CD4-positive, alpha-beta T cell treated with Interferon alpha-2 for 1 hour (primary cell): ENCODE measurements at places on chromosomes 7 and 10.

GRCh38 chr7:47304727-47305719, 276.9 kb downstream of the TNS3 start:
- no peak for DNase-seq

- no peak for DNase-seq
These were observed 608.7 kb downstream of the DNAJB9 start for GRCh38 chr7:109178342-109178741.

DNA sequence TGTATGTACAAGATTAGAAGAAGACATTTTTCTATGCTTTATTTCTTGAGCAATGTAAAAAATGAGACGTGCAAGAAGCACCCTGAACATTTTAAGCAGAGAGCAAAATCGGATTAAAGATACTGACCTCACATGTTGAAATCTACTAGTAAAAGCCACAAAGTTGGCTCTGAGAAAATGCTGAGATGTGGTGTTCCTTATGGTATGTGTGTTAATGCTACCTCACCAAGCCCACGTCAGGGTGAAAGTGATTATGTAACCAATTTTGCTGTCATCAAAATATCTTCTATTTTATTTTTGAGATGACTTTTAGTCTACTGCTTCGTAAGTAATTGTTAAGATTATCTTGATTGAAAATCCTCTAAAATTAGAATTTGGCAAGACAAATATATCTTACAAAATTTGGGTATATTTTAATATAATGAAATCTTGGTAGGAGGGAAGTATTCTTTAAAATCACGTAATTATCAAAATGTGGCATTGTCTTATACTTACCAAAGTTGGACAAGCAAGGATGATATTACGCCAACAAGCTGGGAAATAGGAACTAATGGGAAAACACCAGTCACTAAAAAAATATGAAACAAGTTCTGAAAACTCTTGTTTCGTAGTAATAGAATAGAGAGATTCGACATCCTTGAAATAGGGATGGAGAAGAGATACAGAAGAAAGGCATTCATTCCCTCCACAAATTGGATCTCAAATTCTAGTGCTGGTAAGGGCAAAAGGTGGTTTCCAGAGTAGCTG, 5.8 kb downstream of the ADO start:
- DNase-seq, result no peak

GRCh38 chr10:21172542-21172929, 275.4 kb upstream of the NEBL start:
- DNase-seq, result no peak

DNA sequence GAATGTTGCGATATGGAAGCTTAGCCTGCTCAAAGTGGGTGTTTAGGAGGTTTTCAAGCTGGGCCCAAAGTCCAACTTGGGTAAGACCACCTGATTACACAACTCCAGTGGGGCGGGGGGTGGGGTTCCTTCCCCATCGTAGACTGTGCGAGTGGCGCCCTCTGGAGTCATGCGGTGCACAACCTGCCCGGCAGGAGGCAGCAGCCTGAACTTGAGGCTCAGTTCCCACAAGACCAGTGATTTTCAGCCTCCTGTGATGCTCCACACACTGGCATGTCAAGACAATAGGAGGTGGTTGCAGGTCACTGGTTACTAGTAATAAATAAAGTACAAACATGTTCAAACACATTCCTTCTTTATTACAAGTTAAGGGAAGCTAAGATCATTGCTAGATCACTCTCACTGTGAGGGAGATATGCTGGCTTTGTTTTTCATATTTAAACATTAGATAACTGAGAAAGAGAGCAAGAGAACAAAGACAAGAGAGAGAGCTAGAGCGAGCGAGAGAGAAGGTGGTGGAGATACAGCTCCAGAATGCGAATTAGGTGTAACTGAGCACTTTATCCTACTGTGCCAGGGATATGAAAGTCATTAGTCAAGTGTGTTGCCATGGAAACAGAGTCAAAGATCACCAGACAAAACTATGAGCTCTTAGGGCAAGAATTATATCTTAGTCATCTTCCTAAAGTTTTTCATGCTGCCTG, 97.4 kb upstream of the BMPER start:
- no peak for DNase-seq

DNA sequence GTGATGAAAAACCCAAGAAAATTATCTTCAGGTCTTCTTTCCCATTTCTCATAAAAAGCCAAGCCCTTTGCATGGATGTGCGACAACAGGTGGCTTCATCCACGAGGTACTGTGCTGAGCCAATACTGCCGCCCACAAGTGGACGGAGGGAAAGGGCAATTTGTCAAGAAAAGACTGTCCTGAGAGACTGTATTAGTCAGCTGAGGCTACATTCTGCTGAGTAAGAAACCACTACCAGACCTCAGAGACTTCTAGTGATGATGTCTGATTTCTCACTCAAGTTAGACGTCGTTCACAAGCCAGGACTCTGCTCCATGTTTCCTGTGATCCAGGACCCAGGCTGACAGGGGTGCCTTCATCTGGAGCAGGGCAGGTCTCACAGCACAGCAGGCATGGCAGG, 171.5 kb upstream of the CDCA7L start:
- DNase-seq, result no peak

DNA sequence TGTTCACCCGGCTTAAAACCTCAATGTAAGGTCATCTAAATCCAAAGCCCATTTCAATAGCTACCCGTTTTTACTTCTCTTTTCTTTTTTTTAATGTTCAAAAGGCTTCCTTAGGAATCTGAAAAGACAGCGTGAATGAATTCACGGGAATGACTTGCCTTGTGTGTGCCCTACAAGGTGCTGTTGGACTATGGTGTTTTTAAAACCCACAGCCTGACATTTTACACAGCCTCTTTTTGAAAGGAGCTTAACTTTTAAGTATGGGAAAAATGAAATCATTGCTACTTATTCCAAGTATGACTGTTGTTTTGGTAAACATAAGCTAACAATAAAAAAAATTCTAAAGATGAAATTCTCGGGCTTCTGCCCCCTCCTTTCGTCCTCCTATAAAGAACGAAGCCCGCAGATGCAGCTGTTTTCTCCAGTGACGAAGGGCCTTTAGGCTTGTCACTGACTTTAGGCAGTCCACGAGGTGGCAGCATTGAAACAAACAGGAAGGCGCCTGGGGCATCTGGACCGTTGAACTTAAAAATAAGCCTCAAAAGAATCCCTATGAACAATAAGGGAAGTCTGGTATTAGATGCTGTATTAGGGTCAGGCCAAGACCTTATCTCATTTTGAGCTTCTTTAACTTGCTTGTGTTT, 141.3 kb downstream of the NRP1 start:
- peak; percentile 62 for DNase-seq

DNA sequence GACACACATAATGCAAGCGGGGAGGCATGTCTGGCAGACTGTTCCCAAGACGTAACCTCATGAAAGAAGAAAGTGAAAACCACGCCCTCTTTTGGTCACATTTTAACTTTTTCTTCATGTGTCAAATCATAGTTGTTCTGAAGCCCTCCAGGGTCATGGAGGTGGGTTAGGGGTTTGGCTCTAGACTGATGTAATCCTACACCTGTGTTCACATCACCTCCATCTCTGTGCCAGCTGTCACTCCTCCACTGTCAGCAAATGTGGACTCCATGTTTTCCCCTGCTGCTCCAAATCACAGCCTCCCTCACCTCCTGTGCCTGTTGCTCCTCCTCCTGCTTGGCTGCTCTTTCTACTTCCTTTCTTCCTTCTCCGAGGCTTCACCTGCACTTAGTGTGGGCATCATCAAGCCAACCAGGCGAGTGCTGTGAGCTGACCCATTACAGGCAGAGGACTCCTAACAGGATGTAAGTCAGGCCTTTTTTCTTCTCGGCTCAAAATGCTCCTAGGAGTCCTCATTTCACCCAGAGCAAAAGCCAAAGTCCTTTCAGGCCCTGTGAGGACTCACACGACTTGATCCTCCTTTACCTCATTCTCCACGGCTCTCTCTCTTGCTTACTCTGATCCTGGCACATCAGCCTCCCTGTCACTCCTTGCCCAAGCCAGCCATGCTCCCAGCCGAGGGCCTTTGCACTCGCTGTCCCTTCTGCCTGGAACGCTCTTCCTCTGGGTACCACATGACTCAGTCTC, 66.4 kb upstream of the IFRD1 start:
- DNase-seq, result no peak

GRCh38 chr10:89475591-89475998, 59.8 kb downstream of the SLC16A12 start:
- no peak for DNase-seq

GRCh38 chr10:3057946-3058345, 9.4 kb upstream of the PFKP start:
- DNase-seq, result no peak

GRCh38 chr7:90579181-90579688, 16.9 kb upstream of the CDK14 start:
- no peak for DNase-seq
